ENCODE measurements at places on chromosomes 16 and 17.
A peak's percentile ranks its signal among the peaks of the same experiment; 100 is the strongest.

DNA sequence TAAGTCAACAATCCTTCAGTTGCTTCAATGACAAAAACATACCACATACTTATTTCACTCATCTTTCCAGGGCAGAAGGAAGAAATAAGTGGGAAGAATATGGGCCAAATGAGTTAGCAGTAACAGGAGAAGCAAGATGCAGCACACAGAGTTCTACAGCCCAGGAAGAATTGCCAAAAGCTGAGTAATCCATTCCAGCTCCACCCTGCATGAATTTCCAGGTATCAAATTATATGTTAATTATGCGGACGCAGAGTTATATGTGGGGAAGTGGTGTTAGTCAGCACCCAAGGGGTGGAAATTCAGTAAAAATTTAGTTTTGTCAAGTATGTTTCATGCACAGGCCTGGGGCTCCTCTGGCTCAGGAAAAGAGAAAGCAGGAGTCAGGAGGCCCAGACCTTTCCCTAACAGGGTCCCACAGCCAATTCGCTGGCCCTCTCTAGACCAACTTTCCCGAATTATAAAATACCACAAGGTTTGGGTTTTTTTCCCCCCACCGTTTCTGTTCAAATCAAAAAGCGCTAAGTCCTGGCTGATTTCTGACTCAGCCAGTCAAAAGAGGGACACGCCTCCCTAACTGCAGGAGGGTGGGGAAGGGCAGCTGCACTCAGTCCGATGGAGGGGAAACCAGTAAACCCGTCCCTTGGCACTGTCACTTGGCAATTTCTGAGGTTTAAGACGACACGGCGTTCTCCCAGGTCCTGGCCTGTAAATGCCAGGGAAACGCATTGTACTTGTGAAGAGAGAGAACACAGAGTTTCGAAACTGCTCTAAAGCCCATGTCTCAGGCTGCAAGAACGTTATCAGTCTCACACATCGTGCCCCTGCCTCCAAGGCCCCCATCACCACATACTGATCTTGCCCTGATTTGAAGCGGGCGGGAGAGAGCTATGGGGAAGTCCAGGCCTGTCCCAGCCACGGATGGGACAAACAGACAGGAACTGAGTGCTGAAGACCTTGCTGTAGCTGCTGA lies 58.1 kb downstream of the ZFHX3 start:
- peak; percentile 87 for DNase-seq

GRCh38 chr17:56085576-56086267 lies 67.6 kb upstream of the ANKFN1 start:
- DNase-seq: no peak

- peak; percentile 70 for DNase-seq
Observed at GRCh38 chr17:72465191-72466024, 344.6 kb downstream of the SOX9 start.

GRCh38 chr16:73145166-73145880 lies 97.4 kb upstream of the ZFHX3 start:
- DNase-seq: no peak

DNA sequence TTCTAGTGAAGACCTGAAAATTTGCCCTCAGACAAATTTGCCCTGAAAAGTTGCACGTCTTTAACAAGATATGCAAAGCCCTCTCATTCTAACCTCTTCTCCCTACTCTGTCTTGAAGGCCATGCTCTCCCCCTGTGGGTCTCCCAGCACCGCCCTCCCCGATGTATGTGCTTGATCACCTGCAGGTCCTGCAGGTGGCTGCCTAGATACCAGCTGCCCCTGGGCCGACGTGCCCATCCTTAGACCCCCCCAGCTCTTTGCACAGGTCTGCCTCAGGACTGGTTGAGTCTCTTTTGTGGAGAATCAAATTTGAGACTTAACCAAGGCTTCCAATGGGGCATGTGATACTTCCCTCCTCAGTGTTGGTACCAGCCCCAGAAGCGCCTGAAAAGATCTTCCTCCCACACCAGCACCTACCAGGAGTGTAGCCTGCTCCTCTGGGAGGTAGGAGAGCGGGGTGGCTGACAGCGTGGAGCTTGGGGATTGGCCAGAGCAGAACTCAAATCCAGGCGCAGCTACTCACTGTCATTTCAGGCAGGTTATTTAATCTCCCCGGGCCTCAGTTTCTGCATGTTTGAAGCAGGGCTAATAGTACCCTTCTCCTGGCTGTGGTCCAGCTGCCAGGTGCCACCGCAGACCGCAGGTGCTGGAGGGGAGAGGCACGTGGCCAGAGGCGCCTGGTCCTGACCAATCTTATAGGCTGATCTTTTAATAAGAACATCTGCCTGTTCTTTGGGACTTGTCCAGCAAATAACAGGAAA lies 4.5 kb upstream of the MRPL38 start:
- DNase-seq: no peak

DNA sequence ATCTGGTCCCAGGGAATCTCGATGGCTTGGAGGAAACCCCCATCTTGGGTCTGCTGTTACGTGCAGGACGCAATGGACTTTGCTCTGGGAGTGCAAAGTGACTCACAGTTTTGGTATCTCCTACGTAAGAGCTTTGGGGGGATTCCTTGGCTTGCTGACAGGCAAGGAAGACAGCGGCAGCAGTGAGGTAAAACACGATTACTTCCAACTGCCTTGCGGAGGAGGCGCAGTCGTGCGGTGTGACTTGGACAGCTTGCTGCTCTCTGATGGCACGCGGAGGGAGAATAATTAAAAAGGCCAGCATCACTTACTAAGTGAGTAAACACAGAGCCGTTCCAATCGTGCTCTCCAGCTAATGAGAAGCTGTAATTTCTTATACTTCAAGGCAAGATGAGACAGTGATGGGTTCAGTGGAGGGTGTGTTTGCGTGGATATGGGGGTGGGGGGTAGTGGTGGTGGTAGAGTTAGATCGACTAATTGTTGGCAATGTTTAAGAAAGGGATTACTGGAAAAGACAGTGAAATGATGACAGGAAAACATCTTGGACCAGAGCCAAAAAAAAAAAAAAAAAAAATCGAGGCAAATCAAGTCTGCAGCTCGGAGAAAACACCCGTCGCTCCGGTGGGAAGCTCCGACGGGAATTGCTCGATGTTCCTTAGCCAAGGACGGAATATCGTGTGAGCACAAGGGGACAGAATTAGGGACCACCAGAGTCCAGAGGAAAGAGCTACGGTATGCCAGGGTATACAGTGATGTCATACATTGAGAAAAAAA lies 184.8 kb upstream of the ZFHX3 start:
- DNase-seq: peak; percentile 86
